ENCODE measurements at places on chromosomes 5 and 9.
A peak's percentile ranks its signal among the peaks of the same experiment; 100 is the strongest.

DNA sequence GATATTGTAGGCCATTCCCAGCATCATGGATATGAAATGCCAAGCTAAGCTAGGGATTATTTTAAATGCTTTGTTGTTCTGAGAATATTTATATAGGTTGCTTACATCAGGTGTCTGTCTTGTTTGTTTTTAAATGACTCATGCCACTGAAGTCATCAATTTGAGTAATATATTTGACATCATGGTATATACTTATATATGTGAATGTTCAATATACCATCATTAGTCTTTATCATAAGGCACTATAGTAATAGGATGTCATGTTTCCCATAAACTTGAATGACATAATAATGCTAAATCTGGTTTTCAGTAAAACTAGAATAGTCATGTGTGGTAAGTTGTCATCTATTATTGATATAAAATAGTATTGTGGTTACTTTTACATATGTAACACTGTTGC is 13.1 kb downstream of the C9orf85 start:
- DNase-seq = no peak

DNA sequence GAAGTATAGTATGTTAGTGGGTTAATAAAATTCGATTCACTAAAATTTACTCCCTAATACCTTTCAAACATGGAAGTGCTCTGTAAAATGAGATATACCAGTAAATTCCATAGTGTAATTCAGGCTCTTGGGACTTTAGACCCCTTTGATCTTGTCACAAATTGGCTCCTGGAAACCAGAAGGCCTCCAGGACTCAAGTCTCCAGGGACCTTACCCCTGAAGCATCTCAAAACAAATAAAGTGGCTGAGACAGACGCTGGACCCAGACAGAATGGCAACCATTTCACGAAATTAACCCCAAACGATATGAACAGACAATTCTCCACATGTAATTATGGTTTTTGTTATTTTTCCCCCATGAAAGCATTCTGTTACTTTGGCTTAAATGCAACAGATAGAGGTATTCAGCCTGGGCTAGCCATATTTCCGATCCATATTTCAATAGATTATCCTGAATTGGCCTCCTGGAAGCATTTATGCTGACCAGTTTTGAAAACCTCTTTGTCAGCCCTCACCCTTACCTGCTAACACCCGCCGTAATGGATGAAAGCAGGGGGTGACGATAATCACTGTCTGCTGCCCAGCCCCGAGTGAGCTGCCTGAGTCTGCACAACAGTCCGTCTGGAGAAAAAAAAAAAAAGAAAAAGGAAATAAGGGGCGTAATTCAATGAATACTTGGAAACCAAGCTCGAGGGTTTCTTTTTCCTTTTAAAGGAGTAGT is 34.1 kb upstream of the EFNA5 start:
- DNase-seq = no peak

GRCh38 chr5:15646371-15646770 is 146.4 kb downstream of the FBXL7 start:
- DNase-seq = no peak

DNA sequence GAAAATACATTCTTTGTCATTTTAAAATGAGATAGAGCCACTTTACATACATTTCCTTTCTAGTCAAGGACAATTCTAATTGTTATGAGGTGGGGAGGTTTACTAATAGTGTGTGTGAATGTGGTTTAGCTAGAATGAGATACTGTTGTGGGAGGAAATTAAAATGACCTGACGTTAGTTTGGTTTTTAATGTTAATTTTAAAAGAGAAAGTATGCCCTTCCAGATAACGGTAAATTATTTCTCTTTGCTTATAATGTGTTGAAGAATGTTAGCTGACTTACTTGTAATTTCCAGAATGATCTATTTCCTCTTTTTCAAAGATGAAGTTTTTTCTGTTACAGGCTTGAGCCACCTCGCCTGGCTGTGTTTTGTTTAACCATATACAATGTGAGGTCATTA is 1.7 kb upstream of the TAF7 start:
- DNase-seq = no peak

GRCh38 chr5:149434162-149435014 is 55.3 kb upstream of the IL17B start:
- DNase-seq = peak; percentile 66

GRCh38 chr5:127070243-127070642 is 3.1 kb downstream of the C5orf63 start:
- no peak for DNase-seq

GRCh38 chr5:122076669-122077365 is 1.2 kb downstream of the LOX start:
- peak; percentile 7 for DNase-seq

DNA sequence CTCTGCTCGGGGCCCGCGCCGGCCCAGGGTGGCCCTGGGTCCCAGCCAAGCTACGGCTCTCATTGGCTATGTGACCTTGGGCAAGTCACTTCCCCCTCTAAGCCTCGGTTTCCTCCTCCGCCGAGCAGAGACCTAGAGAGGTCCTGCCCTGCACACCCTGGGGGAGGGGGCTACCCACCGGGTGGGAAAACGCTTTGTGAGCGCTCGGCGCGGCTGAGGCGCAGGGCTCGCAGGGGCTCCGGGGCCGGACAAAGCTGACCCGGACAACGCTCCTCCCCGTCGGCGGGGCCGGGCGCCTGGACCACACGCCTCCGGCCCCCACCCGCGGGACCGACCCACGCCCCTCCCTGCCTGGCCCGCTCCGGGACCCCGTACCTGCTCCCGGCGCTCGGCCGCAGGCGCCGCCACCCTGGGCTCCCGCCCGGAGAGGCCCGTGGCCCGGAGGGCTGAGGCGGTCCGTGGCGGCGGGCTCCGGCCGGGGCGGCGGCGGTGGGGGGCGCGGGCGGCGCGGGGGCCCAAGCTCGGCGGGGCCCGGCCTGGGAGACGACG is 85.7 kb upstream of the MELK start:
- DNase-seq = peak; percentile 63

DNA sequence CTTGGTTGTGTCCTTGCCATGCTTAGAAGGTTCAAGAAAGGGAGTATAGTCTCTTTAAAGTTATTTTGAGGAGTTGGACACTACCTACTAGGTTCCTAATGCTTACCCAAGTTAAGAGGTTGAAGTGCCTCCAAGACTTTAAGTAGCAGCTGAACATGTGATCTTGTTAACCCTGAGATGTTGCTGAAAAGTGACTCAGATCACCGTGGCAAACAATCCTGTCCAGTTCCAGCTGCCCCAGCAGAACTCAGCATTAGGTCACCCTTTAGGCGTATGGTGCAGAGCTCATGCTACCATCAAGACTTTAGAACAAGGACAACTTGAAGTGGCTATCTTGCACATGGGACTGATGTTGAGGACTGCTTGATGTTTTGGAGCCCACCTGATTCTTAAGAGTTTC is 22.5 kb downstream of the ZNF462 start:
- DNase-seq = no peak

DNA sequence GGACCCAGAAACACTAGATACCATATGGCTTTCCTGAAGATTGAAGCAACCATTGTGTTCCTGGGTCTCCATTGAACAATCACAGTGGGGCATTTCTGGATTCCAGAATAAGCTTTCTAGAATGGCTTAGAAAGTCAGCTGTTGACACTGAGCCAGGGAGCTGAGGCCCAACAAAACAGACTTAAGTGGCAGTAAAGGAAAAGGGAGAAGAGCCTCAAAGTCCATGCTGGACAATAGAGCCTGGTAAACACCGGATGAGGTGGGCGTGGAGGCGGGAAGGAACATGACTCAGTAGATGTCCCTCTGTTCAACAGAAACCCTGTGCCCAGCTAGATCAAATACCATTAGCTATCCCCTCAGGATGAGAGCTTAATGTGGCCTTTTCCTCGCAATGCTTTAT is 14.8 kb downstream of the SPARC start:
- DNase-seq = no peak

GRCh38 chr5:39068099-39068498 is 6.1 kb downstream of the RICTOR start:
- DNase-seq = no peak

All from CD4-positive, alpha-beta T cell treated with Interleukin-6 for 4 hours (primary cell).